ENCODE measurements at places on chromosomes 2 and 18. TPM values are rescaled to one million over a fixed set of nuclear protein-coding genes. Genes with fewer than 3 reads are reported as not detected.

DIPK1C gene
- not detected for total RNA-seq

ABHD1 gene
- not detected for total RNA-seq

SOWAHC gene
- total RNA-seq = 12.8 TPM

ARL6IP6 gene
- 24.5 TPM for total RNA-seq

DSG1 gene
- not detected for total RNA-seq

SP140 gene
- total RNA-seq = 0.58 TPM

RFX8 gene
- not detected for total RNA-seq

DLX1 gene
- total RNA-seq = not detected

SLC11A1 gene
- 0.35 TPM for total RNA-seq

FABP1 gene
- not detected for total RNA-seq

TPO gene
- total RNA-seq = not detected

CPO gene
- not detected for total RNA-seq

ABCB11 gene
- total RNA-seq = not detected

POLE4 gene
- total RNA-seq = 74.4 TPM

FBLN7 gene
- 0.70 TPM for total RNA-seq

PARD3B gene
- 7.6 TPM for total RNA-seq

IL36A gene
- not detected for total RNA-seq

ALLC gene
- total RNA-seq = not detected

CCL20 gene
- total RNA-seq = not detected

Data from PC-9 (cell line).